ENCODE measurements at places on chromosomes 13 and 19.

GRCh38 chr13:98500963-98501421, 75.9 kb downstream of the STK24 start:
- H3K4me3 ChIP-seq, result no peak overlapping the region
- no peaks in the 10 kb centered on the region for H3K27me3 ChIP-seq
- H3K36me3 ChIP-seq, result peaks cover 10% of the 10 kb centered on the region

DNA sequence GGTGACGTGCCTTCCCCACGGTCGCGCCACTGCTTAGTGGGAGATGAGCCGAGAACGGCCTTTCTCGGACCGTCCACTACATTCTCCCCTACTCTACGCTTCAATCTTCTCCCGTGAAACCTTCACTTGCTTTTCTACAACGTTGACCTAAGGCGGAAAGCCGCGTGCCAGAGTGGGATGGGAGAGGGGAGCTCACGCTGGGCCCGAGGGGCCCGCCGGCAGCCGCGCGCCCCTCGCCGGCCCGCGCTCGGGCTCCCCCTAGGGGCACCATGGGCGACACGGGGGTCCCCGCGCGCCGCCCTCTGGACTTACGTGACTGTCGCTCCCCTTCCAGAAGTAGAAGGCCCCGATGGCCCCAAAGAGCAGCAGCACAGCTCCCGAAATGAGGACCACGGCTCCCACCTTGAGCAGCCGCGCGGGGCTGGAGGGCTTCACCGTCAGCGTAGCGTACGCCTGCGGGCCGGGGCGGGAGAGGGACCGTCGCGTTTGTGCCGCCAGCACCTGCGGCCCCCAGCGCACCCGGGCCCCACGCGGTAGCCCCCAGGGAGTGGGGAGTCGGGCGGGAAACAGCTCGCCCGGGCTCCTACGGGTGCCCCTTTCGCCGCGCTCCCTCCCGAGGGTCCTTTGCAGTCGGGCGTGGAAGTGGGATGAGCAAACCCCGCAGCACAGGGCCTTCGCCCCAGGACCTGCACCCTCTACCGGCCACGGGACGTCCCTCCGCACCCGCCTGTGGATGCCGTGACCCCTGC, 727 bp downstream of the CNMD start:
- peak overlapping the region; percentile 54 for H3K4me3 ChIP-seq
- H3K27me3 ChIP-seq, result peaks cover 41% of the 10 kb centered on the region
- H3K27ac ChIP-seq, result no peak overlapping the region
- peaks cover 13% of the 10 kb centered on the region for H3K4me1 ChIP-seq
- no peak for DNase-seq
- H3K36me3 ChIP-seq, result no peaks in the 10 kb centered on the region

DNA sequence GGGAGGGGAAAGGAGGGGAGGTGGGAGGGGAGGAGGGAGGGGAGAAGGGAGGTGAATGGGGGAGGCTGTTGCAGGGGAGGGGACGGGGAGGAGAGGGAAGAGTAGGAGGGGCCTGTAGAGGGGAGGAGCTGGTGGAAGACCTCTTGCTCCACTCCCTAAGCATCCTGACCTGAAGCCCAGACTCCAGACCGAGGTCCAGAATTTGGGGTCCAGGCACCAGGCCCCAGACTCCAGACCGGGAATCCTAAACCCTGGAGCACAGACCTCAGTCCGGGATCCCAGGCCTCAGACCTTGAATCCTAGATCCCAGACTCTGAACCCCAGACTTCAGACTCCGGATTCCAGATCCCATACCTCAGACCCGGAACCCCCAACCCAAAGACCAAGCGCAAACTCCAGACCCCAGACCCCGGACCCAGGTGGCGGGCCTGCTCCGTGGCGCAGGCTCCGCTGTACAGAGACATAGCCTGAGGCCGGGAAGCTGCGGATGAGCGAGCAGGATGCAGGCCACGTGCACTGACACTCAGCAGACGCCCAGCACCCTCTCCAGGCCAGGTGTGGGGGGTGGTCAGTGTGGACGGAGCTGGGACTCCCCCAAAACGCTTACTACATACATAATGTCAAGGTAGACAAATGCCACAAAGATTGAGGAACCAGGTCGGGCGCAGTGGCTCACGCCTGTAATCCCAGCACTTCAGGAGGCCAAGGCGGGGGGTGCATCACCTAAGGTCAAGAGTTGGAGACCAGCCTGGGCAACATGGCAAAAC, 710 bp upstream of the BTBD2 start:
- H3K27me3 ChIP-seq, result no peaks in the 10 kb centered on the region
- DNase-seq, result peak; percentile 77
- H3K4me3 ChIP-seq, result peak overlapping the region; percentile 31
- H3K27ac ChIP-seq, result peak overlapping the region; percentile 18

DNA sequence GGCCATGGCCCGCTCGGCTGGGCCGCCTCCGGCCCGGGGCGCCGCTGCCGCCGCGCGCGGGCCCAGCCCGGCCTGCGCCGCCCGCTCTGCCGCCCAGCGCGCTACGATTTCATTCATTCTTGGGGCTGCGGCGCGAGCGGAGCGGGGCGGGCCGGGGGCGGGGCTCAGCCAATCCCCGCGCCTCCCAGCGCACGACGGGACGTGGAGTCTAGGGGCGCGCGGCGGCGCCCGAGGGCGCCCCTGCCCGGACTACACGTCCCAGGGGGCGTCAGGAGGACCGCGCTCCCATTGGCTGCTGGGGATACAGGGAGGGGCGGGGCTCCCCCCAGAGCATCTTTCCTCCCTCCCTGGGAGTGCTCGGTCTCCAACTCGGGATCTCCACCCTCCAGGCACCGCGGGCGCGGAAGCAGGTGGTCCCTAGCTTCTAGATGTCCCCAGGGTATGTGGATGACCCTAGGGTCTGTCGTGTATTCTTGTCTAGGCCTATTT, 5.6 kb upstream of the DPF1 start:
- H3K4me1 ChIP-seq, result peaks cover 10% of the 10 kb centered on the region
- peaks cover 77% of the 10 kb centered on the region for H3K27me3 ChIP-seq
- H3K27ac ChIP-seq, result no peak overlapping the region
- no peak overlapping the region for H3K4me3 ChIP-seq
- H3K36me3 ChIP-seq, result no peaks in the 10 kb centered on the region
- DNase-seq, result no peak

DNA sequence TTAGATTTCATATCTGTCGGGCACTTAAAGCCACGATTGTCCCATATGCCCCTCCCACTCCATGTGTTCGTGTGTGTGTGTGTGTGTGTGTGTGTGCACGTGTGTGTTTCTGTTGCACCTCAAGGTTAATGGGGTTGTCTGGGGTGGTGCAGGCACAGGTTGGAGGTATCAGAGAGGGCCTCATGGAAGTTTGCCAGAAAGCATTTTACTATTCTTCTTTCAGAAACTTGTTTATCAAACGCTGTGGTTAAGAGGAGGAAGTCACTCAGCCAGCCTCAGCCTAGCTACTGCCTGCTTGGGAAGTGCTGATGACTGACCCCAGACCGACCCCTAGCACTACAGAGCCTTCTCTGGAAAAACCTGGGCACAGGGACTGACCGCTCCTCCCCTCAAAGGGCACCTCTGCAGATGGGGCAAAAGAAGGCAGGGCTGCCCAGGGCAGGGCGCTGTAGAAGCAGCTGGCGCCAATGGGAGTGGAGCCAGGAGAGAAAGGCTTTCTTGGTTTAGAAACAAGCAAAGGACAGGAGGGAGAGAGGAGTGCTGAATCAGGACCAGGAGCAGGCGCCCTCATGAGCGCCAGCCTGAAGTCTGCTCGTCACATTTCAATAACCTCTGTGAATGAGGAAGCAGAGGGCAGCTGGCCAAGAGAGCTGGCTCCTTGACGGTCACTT, 3.9 kb downstream of the SIAH3 start:
- H3K4me1 ChIP-seq, result peaks cover 23% of the 10 kb centered on the region
- H3K4me3 ChIP-seq, result peak overlapping the region; percentile 11
- H3K27ac ChIP-seq, result no peak overlapping the region
- H3K36me3 ChIP-seq, result no peaks in the 10 kb centered on the region

GRCh38 chr19:3687774-3688706, 12.2 kb downstream of the PIP5K1C start:
- H3K4me3 ChIP-seq, result peak overlapping the region; percentile 33
- H3K4me1 ChIP-seq, result peaks cover 29% of the 10 kb centered on the region
- H3K27me3 ChIP-seq, result no peaks in the 10 kb centered on the region
- H3K36me3 ChIP-seq, result peaks cover 6% of the 10 kb centered on the region

- no peak overlapping the region for H3K27ac ChIP-seq
- no peaks in the 10 kb centered on the region for H3K36me3 ChIP-seq
- DNase-seq, result no peak
- H3K4me3 ChIP-seq, result no peak overlapping the region
- H3K27me3 ChIP-seq, result no peaks in the 10 kb centered on the region
Observed at GRCh38 chr13:59409634-59410200, 754.0 kb downstream of the DIAPH3 start.

DNA sequence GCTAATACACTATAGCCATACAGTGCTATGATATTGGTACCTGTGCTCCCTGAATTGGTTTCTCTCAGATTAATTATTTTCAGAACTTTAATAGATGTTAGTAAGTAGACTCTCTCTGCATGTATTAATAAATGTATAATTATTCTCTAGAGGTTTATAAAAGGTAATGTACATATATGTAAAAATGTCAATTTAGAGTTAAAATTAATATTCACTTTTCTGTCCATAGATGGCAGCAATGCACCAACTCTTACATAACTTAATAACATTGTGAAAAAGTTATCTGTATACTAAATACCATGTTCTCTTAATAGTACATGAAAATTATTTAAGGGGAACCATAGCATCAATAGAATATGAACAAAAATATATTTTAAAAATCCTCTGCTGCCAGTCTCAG, 515.0 kb upstream of the KLHL1 start:
- H3K4me1 ChIP-seq, result no peaks in the 10 kb centered on the region
- DNase-seq, result no peak
- H3K27ac ChIP-seq, result no peak overlapping the region
- H3K27me3 ChIP-seq, result no peaks in the 10 kb centered on the region

GRCh38 chr13:32840989-32841713, 175.1 kb upstream of the KL start:
- no peak overlapping the region for H3K4me3 ChIP-seq
- H3K4me1 ChIP-seq, result peaks cover 16% of the 10 kb centered on the region
- DNase-seq, result no peak

DNA sequence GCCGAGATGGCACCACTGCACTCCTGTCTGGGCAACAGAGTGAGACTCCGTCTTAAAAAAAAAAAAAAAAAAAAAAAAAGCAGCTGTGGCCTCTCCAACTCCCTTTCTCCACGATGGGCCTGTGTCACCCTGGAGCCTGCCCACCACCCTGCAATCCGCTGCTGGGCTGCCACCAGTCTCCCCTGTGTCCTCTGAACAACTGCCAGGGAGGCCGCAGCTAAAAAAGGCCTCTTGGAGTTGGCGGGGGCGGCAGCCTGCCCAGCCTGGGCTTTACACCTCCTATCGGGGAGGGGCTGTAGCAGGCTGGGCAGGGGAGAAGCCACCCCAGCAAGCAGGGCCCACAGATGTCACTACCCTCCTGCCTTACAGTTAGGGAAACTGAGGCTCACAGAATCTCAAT, 3.5 kb downstream of the CDC37 start:
- no peak for DNase-seq
- H3K4me3 ChIP-seq, result no peak overlapping the region
- H3K27ac ChIP-seq, result no peak overlapping the region
- peaks cover 41% of the 10 kb centered on the region for H3K4me1 ChIP-seq

DNA sequence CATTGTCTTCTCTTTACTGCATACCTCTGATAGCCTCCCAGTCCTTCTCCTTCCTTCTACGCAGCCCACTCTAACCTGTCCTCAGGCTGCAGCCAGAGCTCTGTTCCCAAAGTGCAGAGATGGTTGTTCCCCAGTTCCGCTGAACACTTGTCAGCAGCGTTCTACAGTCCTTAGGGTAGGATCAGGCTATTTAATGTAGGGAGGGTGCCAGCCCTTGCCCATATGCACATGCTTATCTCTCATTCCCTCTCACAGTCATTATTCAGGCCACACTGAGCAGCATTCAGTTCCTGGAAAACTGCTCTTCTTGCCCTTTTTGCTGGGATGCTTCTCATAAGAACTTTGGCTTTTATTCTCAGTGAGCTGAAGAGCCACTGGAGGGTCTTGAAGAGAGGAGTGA, 180.7 kb downstream of the MTUS2 start:
- H3K36me3 ChIP-seq, result no peaks in the 10 kb centered on the region
- no peaks in the 10 kb centered on the region for H3K4me1 ChIP-seq
- H3K27me3 ChIP-seq, result no peaks in the 10 kb centered on the region
- no peak overlapping the region for H3K27ac ChIP-seq

GRCh38 chr19:49888510-49888824, 8.2 kb downstream of the IL4I1 start:
- H3K27ac ChIP-seq, result no peak overlapping the region
- H3K27me3 ChIP-seq, result peaks cover 3% of the 10 kb centered on the region
- peaks cover 10% of the 10 kb centered on the region for H3K4me1 ChIP-seq
- H3K4me3 ChIP-seq, result no peak overlapping the region
- DNase-seq, result no peak

- H3K27ac ChIP-seq, result no peak overlapping the region
- H3K27me3 ChIP-seq, result no peaks in the 10 kb centered on the region
- H3K36me3 ChIP-seq, result no peaks in the 10 kb centered on the region
- DNase-seq, result no peak
Observed at GRCh38 chr13:100803091-100803490, 128.5 kb upstream of the TMTC4 start.

- no peaks in the 10 kb centered on the region for H3K36me3 ChIP-seq
- H3K27ac ChIP-seq, result no peak overlapping the region
- no peak for DNase-seq
Observed at GRCh38 chr13:99288089-99288488, 19.1 kb downstream of the GPR183 start.

GRCh38 chr19:50361290-50362029, 4.0 kb downstream of the NAPSA start:
- H3K27me3 ChIP-seq, result no peaks in the 10 kb centered on the region
- H3K36me3 ChIP-seq, result peaks cover 4% of the 10 kb centered on the region
- peak overlapping the region; percentile 53 for H3K4me3 ChIP-seq
- peak overlapping the region; percentile 65 for H3K27ac ChIP-seq

DNA sequence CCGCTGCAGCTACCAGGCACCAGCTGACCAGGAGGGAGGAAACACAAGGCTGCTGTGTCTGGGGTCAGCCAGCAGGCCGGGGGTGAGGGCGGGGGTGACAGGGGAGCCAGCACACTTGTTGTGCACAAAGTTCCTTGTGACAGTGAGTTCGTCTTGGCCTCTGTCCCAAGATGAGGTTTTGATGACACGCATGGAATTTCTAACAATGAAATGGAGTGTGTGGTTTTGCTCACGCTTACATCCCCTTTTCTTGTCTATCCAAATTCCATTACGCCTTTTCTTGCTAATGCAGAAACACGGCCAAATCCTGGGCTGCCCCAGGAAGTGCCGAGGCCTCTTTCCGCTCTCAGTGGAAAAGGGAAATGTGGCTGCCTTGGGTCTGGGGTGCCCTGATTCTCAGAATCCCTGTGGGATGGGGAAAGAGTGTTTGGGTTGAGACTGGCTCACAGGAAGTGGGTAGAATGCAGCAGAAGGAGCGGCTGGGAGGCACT, 73.8 kb downstream of the GADD45B start:
- H3K27ac ChIP-seq, result peak overlapping the region; percentile 74
- no peaks in the 10 kb centered on the region for H3K27me3 ChIP-seq
- no peak overlapping the region for H3K4me3 ChIP-seq
- H3K4me1 ChIP-seq, result peaks cover 70% of the 10 kb centered on the region

GRCh38 chr13:104461049-104461448, 1394.8 kb upstream of the SLC10A2 start:
- H3K4me3 ChIP-seq, result no peak overlapping the region
- H3K27me3 ChIP-seq, result no peaks in the 10 kb centered on the region
- no peaks in the 10 kb centered on the region for H3K4me1 ChIP-seq

GRCh38 chr19:3931041-3931440, 1.8 kb upstream of the NMRK2 start:
- H3K27ac ChIP-seq, result no peak overlapping the region
- no peaks in the 10 kb centered on the region for H3K4me1 ChIP-seq
- no peak overlapping the region for H3K4me3 ChIP-seq
- H3K36me3 ChIP-seq, result no peaks in the 10 kb centered on the region

- peak; percentile 87 for DNase-seq
- peaks cover 23% of the 10 kb centered on the region for H3K36me3 ChIP-seq
- H3K4me3 ChIP-seq, result peak overlapping the region; percentile 19
Observed at GRCh38 chr19:17499648-17500446, 11.6 kb upstream of the PGLS start.

GRCh38 chr13:99307247-99307646, at the start of gene GPR183:
TSS of gene GPR183 (minus strand) at chr13:99307399. CDS start at chr13:99296145, 11,254 bp downstream.
- peak within 1 kb of the TSS; percentile 58 for H3K27ac ChIP-seq
- no peak for DNase-seq
- H3K4me3 ChIP-seq, result peak within 1 kb of the TSS; percentile 39
